ENCODE measurements at places on chromosomes 5 and 9.
A peak's percentile ranks its signal among the peaks of the same experiment; 100 is the strongest.

DNA sequence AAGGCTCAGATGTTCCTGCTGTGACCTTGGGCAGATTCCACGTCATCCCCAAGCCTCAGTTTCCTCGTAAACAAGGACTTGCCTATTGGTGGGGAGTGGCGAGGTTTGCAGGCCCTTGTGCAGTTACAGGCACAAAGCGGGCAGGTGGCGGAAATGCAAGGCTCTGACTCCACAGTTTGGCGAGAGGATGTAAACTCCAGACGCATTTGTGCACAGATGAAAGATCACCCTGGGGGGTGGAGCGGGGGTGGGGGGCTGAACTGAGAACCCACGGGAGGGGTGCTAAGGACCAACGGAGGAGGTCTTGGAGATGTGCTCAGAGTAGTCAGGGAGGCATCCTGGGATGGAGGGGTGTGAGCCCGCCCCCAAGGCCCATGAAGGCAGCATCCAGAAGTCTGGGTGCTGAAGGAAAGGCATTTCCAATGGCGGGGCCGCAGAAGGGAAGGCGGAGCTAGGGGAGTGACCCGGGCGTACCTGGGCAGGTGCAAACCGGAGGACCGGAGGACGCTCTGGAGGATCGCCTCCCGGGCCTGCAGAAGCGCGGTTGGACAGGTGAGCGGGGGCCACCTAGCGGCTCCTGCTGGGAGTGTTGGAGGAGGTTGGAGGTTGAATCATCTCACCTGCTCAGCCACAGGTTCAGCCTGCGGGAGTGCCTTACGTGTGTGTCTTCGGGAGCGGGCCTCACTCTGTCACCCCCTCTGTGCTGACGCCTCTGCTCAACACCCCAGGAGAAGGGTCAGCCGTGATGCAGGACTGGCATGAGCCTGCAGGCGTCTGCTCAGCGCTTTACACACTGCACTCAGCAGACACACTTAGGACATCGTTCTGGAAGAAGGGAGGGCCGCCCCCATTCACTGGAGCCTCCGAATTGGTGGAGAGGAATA lies 1.9 kb upstream of the FIBCD1 start:
- ATAC-seq, result peak; percentile 49

- no peak for ATAC-seq
Measured at GRCh38 chr5:177985430-177986040, 10.5 kb downstream of the PROP1 start.

DNA sequence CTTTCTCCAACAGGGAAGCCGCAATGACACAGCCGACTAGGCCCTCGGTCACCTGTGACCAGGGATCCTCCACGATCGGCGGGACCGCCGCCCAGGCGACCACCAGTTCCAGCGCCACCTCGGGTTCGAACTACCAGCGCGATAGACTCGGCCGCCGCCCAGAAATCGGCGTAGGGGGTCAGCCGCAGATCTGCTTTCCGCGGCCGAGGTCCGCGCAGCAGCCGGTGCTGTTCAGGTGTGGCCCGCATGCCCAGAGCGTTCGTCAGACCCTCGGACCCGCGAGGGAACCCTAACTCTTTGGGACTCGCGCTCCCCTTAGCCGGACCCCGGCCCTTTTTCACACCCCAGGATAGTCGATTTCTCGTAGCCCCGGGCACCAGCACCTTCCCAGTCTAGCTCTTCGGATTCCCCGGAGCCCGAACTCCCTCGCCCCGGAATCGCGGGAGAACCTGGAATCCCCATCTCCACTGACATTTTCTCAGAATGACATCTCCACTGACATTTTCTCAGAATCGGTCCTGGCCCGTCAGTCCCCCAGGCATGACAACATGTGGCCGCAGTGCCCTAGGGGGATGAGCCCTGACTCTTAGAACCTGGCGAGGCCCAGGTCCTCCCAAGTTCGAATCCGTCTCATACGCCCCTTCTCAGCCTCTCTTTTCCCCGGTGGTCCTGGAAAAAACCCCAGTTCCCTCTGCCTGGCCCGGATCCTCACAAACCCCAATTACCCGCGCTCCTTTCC lies 428 bp downstream of the C5orf52 start:
- no peak for ATAC-seq

GRCh38 chr5:139690064-139690802 lies 42.1 kb downstream of the CXXC5 start:
- peak; percentile 14 for ATAC-seq

GRCh38 chr5:142545650-142546322 lies 140.1 kb downstream of the FGF1 start:
- no peak for ATAC-seq

GRCh38 chr5:132873119-132873929 lies at the start of gene LEAP2:
TSS of gene LEAP2 (plus strand) at chr5:132873668. CDS start at chr5:132873695, 27 bp downstream.
- no peak for ATAC-seq

DNA sequence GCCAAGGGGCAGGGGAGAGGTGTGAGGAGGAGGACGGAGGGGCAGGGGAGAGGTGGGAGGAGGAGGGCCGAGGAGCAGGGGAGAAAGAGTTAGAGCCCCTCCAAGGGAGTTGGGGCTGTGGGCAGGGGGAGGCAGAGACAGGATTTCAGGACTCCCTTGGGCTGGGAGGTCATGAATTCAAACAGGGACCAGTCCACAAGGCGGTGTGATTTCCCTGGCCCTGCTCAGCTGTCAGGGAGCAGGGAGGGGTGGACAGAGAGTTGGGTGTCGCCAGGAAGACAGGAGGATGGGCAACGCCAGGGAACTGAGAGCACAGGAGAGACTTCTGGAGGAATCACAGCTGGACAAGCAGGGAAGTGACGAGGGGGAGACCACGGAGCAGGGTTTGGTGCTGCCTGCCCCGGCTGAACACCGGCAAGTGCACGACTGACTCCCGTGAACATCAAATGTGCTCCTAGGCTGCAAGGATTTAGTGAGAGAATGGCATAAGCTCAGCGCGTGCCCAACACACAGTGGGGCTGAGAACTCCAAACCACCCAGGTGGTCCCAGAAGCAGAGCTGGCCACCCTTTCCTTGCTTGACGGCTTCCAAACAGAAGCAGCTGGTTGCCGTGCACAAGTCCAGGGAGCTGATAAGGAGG lies 17.8 kb upstream of the OLFM1 start:
- ATAC-seq, result no peak

GRCh38 chr9:95937131-95937530 lies 61.6 kb downstream of the ERCC6L2 start:
- no peak for ATAC-seq

GRCh38 chr9:130986356-130986965 lies 22.5 kb upstream of the LAMC3 start:
- no peak for ATAC-seq

DNA sequence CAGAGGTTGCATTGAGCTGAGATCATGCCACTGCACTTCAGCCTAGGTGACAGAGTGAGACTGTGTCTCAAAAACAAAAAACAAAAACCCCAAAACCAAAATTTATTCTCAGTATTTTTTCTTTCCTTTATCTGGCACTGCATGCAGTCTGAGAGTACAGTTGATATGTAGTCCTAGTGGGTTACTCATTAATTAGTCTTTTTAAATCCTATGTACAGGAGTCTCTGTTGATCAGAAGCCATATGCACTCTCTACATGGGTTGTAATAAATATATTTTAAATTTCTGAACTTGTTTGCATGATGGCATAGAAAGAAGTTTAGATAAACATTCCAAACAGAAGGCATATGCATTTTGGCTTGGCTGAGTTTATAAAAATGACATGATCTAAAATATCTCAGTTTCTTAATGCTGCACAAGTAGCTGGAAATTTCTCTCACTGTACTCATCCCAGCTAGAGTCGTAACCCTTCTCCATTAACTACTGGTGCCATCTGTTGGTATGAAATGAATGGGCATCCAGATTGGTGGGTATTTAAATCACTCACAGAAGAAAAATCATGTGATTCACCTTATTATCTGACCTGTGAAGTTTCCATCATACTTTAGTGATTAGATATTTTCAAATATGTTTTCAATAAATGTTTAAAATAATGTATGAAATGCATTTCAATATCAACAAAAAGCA lies 284.8 kb downstream of the CTNND2 start:
- no peak for ATAC-seq

GRCh38 chr5:33530183-33531036 lies 89.6 kb downstream of the TARS1 start:
- ATAC-seq, result no peak

GRCh38 chr5:180179442-180180420 lies 29.3 kb downstream of the RASGEF1C start:
- ATAC-seq, result no peak

GRCh38 chr5:168818558-168818957 lies 239.4 kb upstream of the PANK3 start:
- ATAC-seq, result no peak

DNA sequence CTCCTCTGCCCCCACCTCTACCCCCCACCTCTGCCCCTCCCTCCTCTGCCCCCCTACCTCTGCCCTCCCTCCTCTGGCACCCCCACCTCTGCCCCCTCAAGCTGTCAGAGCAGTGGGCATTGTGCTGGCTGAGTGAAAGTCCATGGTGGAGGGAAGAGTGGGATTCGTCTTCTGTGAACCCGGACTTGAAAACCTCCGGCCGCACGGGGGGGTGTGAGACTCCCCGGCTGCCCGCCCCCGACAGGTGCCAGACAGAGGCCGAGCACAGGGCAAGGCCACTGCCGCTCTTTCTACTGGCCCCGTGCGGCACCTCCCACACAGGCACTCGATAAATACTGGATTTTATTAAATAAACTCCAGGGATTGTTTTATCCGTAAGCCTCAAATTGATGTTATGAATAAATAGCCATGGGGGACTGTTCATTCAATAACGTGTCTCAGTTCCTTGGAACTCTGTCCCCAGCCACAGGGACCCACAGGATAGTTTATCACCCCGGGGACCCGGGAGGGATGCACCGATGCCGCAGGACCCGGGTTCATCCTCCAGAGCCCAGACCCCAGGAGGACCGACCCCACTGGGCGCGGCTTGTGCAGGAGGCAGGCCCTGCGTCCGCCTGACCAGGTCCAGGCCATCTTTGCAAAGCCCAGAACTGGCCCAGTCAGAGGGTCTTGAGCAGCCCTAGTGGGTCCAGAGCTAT lies 2.6 kb upstream of the QRFP start:
- no peak for ATAC-seq

- ATAC-seq, result no peak
Measured at GRCh38 chr9:90394871-90395270, 247.8 kb downstream of the DIRAS2 start.

DNA sequence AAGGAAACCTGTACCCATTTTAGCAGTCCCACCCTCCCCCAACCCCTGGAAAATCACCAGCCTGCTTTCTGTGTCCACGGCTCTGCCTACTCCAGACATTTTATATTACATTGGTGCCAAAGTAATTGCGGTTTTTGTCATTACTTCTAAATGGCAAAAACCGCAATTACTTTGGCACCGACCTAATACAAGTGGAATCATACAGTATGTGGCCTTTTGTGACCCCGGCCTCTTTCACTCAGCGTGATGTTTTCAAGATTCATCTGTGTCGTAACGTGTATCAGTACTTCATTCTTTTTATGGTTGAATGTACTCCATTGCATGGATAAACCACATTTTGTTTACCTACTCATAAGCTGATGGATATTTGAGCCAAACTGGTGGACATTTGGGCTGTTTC lies 9.7 kb upstream of the ORM1 start:
- no peak for ATAC-seq

- no peak for ATAC-seq
Measured at GRCh38 chr9:134333874-134334581, 7.8 kb downstream of the RXRA start.

DNA sequence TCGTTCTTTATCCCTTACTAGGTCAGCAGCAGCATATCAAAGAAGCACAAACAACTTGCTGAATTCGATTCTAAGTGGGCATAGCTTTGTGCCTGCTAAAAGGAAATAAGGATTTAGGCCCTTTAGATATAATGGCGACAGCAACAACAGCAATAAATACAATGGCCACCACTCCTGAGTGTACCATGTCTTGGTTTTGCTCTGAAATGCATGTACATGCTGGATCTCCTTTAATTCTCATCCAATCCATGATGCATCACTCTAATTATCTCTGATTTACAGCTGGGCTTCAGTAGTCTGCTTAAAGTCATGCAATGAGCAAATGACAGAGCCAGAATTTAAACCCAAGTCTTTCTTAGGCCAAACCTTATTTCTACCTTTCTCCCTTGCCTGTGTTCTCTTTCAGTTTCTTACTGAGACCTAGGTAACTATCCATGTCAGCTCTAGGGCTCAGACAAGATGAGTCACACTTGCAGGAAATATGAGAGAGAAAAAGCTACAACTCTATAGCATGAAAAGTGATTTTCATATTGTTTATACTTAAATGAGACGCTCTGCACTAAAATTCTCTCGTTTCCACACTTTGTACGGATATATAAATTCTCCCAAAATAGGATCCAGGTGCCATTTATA lies 111.8 kb downstream of the HMHB1 start:
- ATAC-seq, result no peak

GRCh38 chr5:41788941-41789368 lies 81.3 kb downstream of the OXCT1 start:
- ATAC-seq, result no peak

GRCh38 chr5:169997798-169998197 lies 17.5 kb upstream of the INSYN2B start:
- no peak for ATAC-seq

DNA sequence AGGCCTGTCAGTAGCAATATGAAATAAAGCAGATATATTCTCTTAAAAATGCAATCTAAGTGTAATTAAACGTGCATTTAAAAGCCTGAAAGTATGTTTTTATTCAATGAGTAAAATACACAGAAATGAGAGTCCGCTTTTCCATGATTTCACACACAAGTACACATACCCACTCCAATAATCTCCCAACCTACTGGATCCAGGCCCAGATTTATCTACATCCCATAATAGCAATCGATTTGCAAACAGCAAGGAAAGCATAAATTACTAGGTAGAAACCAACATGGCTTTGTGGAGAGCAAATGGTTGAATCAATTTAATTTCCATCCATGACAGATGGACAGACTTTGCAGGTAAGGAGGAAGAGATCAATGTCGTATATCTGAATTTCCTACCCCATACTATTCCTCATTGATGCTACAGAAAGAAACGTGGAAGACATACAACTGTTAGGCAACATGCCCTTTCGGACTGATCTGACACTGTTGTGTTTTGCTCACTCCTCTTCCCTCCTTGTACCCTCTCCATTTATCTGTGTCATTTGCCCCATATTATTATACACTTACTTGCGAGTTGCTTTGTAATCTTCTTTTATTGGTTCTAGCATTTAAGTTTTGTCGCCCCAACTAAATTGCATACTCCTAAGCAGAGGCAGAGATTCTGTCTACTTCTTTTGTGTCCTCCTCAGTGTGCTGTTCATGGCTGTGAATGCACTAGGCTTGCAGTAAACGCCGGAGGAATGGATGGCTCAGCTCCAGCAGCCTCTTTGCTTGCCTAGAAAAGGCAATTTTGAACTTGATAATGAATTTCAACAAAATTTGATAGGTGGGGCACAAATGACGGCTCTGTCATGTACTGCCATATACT lies 133.6 kb downstream of the NFIB start:
- ATAC-seq, result no peak

Measured in gastroesophageal sphincter (tissue), 4 donors.